ENCODE measurements at places on chromosomes 13 and 19.

GRCh38 chr13:93561576-93562225, 335.1 kb downstream of the GPC6 start:
- DNase-seq = no peak

DNA sequence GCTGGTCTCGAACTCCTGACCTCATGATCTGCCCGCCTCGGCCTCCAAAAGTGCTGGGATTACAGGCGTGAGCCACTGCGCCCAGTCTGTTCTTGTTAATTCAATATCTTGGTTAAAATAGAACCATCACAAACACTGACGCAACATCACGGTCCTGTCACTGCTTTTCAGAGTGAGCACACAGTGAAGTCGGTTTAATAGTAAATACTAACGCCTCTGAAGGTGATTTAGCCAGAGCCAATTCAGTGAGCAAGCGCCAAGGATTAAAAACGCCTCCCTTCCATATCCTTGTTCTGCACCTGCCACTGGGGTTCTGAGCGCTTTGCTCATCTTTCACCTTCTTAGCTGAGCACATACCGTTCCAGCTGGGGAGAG, 30.3 kb downstream of the LAMP1 start:
- no peak for DNase-seq

DNA sequence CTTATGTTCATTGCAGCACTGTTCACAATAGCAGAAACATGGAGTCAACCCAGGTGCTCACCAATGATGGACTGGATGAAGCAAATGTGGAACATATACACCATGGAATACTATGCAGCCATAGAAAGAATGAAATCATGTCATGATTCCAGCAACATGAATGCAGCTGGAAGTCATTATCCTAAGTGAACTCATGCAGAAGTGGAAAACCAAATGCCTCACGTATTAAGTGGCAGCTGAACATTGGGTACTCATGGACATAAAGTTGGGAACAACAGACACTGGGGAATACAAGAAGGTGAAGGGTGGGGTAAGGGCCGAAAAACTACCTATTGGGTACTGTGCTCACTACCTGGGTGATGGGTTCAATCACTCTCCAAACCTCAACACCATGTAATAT, 915.9 kb downstream of the UQCRFS1 start:
- no peak for DNase-seq

- DNase-seq = no peak
Measured at GRCh38 chr13:113442354-113442984, 10.8 kb downstream of the ADPRHL1 start.

DNA sequence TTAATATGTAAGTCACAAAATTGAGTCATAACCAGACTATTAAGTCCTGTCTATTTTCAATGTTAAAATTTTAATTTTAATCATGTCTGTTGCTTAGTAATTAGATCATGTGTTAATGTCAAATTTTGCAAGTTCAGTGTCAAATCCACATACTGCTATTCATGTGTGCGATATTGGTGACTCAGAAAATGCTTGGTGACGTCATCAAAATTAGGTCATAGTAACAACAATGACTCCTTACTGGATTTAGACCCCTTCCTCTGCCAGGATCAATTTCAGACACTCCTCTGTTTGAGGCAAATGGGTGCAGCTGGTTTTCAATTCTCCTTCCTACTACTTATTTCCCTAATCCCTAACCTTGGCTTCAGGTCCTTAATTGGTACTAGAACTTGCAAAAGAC, 1394.3 kb upstream of the SLC10A2 start:
- no peak for DNase-seq

DNA sequence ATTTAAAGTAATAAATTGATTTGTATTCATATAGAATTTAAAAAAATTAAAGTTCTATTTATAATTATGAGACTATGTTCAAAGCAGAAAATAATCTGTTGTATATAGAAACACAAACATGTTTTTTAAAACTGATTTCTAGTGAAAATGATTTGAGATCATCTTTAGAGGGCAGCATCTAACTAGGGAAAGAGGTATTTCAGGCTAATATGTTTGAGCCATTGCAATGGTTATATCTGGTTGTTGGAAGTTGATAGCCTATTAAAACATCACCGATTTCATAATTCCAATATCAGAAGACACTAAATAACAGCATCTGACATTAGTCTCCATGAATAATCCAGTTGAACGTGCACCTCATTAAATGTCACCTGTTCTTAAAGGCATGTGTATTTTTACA, 79.8 kb upstream of the SLITRK6 start:
- DNase-seq = no peak

- DNase-seq = no peak
Measured at GRCh38 chr13:26411206-26411605, 146.3 kb upstream of the WASF3 start.

DNA sequence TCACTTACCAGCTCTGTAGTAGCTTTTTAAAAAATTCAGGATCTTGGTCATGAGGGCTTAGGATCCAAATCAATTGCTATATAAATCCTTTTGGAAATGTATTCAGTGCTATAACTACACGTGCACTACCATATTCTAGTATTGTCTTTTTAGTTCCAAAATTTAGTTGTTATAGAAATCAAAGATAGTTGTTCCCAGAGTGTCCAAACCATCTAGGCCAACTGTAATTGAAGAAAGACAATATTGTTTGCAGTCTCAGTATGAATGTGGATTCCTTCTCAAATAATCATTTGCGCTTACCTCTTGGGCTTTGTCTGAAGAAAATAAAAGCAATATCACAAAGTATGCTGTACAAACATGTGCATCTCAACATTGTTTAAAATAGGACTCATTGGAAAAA, 184.1 kb upstream of the EDNRB start:
- DNase-seq = no peak

- DNase-seq = no peak
Measured at GRCh38 chr19:50932018-50932689, 20.7 kb downstream of the KLK5 start.

DNA sequence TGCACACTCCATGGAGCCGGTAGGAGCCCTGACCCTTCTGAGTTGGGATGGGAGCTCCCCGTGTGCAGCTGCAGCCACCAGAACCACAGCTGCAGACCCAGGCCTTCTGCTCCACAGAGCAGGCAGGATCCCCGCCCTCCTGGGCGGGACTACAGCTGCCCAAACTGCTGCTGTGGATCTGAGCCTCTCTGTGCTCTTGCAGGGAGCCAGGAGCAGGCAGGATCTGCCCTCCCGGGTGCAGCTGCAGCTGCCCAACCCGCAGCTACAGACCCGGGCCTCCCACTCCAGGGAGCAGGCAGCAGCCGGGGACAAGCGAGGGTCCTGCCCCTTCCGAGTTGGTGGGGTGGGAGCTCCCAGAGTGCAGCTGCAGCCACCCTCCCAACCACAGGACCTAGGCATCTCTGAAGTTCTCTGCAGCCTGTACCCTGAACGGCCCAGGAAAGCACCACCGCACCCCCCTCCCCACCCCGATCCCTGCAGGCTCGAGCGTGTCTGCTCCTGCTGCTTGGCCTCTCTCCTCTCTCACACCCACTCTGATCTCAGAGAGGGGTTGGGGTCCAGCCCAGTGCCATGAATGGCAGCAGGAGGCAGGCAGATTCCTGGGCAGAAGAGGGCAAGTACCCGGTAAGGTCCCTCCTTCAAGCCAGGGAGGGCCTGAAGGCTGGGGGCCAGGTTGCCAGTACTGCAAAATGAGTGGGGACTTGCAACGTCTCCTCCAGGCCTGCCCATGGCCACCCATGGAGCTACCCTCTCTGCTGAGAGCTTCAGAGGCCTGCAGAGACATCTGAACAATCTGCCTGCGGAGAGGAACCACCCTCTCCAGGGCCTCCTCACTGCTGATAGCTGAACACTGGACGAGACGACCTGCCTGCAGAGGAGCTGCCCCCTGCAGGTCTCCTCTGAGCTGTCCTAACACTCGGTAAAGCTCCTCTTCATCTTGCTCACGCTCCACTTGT, 16.4 kb upstream of the EMP3 start:
- DNase-seq = no peak

DNA sequence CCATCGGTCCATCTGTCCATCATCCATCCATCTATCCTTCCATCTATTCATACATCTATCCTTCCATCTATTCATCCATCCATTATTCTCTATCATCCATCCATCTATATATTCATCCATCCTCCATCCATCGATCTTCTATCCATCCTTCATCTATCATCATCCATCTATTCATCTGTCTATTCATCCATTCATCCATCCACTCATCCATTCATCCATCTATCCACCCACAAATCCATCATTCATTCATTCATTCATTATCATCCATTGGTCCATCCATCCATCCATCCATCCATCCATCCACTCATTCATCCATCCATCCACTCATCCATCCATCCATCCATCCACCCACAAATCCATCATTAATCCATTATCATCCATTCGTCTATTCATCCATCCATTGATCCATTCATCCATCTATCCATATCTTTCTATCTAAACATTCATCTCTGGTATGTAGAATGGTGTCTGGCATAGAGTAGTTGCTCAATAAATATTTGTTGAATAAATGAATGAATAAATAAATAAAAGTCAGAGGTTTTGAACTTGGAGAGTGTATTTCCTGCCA, 36.6 kb downstream of the ZNF536 start:
- no peak for DNase-seq

- no peak for DNase-seq
Measured at GRCh38 chr19:19835560-19836038, 14.0 kb upstream of the ZNF506 start.

- no peak for DNase-seq
Measured at GRCh38 chr19:13055213-13056051, 47.2 kb downstream of the LYL1 start.

- no peak for DNase-seq
Measured at GRCh38 chr13:45575830-45576180, 39.7 kb downstream of the ERICH6B start.

- no peak for DNase-seq
Measured at GRCh38 chr19:28607066-28607583, 605.8 kb downstream of the UQCRFS1 start.

DNA sequence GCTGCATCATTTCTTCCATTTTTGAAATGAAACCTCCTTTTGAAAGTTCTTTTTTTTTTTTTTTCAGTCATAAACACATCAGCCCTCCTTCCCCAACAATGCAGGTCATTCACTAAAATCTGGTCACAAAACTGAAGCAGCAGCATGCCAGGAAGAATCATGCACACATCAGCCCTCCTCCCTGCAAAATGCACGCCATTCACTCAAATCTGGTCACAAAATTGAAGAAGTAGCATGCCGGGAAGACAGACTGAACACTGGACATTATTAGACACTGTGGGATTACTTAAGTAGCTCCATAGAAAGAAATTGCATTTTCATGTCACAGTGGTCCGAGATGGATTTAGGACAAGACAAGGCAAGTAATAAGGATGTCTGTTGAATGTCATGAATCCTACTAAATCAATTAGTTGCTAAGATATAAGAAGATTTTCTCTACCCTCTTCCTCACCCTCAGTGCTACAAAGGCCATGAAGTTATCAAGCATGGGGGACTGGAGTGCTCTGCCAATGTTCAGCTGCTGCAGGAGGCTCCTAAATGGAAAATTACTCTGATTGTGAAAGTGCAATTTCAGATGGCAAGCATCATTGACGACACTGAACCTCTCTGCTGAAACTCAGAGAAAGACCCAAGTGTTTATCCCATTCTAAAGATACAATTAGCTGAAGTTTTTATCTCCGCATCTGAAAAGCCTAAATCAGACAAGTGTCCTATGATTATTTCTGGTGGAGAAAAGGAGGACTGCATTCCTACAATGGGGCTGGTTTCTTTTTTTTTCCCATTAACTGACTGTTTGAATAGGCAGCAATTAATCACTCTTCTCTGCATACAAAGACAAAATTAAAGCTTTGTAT, 913.2 kb downstream of the DIAPH3 start:
- DNase-seq = no peak

GRCh38 chr13:113089693-113090414, 15.7 kb upstream of the F7 start:
- DNase-seq = no peak

DNA sequence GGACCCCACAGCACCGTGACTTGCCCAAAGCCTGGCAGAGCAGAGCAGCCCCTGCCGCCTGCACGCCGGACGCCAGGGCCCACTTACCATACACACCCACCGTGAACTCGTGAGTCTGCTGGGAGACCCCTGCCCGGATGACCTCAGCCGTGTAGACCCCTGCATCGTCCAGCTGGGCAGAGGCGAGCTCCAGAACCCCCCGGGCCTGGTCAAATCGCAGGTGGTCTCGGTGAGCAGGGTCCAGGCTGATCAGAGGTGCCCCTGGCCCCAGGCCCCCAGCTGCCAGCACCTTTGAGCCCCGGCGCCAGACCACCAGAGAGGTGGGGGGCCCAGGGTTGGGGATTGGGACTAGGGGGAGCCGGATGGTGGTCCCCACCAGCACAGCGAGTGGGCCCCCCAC, 873 bp downstream of the VSIG10L start:
- DNase-seq = no peak

- DNase-seq = no peak
Measured at GRCh38 chr19:51121257-51121656, 3.4 kb upstream of the SIGLEC9 start.

DNA sequence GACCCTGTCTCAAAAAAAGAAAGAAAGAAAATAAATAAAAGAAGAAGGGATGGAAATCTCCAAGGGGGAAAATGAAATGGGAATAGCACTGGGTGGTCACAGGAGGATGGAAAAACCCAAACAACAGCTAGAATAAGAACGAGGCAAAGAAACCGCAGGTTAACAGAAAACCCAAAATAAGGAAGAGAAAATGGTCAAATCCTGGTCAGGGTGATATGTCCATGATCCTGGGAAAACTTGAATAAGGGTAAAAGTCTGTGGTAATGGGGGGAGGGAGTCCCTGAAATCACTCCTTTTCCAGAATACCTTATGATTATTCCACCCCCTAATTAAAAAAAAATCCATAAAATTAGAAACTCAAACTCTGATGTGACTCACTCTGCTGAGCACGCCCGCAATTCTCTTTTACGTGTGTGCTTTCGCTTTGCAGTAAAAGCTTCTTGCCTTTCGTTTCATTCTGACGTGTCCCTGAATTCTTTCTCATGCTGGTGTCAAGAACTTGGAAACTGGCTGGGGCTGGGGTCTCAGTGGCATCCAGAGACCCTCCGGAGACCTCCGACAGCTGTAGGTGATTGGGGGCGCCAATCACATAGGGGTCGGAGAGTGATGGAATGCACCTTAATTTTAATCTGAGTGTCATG, 4.3 kb upstream of the NAXD start:
- DNase-seq = no peak

Measured in DMS153 (cell line).